ENCODE measurements at places on chromosomes 1 and 21.

DNA sequence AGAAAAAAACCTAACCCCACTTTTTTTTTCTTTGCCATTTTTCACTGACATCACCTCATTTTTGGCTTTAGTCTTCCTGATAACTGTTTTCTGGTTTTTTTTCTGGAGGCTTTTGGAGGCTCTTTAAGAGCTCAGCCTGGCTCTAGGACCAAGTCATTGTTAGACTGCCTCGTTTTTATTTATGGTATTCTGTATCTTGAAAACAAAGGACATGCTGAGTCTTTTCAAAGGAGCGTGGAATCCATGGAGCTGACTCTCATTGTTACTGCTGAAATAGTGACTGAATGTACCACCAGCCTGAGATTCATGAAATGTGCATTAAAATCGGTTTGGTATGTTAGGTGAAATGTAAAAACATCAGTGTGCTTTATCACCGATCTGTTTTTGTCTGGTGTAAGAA is 28.0 kb downstream of the RASAL2 start:
- DNase-seq = no peak

GRCh38 chr21:42164064-42164789 is 54.7 kb upstream of the ABCG1 start:
- DNase-seq = no peak

GRCh38 chr1:184933944-184934343 is 40.4 kb downstream of the NIBAN1 start:
- DNase-seq = no peak

GRCh38 chr1:156860113-156860627 is 495 bp upstream of the NTRK1 start:
- DNase-seq = peak; percentile 46

DNA sequence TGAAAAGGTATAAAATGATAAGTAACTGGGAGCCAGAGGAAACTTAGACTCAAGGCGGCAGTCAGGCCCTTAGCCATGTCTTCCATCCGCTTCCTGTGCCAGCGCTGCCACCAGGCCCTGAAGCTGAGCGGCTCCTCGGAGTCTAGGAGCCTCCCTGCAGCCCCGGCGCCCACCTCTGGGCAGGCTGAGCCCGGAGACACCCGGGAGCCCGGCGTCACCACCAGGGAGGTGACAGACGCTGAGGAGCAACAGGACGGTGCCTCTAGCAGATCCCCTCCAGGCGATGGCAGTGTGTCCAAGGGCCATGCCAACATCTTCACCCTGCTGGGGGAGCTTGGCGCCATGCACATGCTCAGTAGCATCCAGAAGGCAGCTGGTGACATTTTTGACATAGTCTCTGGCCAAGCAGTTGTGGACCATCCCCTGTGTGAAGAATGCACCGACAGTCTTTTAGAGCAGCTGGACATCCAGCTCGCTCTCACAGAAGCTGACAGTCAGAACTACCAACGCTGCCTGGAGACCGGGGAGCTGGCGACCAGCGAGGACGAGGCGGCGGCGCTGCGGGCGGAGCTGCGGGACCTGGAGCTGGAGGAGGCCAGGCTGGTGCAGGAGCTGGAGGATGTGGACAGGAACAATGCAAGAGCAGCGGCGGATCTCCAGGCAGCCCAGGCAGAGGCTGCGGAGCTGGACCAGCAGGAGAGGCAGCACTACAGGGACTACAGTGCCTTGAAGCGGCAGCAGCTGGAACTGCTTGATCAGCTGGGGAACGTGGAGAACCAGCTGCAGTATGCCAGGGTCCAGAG is at the start of gene BECN2:
Gene BECN2, plus strand, starts transcription at position 76 of the 803 bp plus-strand sequence. Its CDS starts 0 bp downstream, at position 76.
- DNase-seq = no peak

DNA sequence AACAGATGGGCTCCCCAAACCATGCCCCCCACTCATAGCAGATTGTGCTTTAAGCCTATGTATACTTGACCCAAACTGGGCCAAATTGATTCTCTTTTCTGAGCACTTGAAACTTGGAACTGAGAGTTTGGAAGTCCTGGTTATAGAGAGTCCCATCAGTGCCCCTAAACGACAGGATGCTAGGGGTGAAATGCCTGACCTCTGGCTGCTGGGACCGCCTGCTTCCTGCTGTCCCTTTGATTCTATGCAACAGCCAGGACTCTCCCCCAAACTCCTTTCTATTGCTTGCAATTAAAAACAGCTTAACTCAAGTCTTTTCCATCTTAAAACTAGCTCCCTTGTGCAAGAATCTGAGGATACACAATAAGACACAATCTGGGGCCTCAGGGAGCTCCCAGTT is 4.7 kb downstream of the C1orf210 start:
- DNase-seq = no peak

- DNase-seq = peak; percentile 35
These were observed 739.7 kb downstream of the LTN1 start for GRCh38 chr21:28252928-28253327.

DNA sequence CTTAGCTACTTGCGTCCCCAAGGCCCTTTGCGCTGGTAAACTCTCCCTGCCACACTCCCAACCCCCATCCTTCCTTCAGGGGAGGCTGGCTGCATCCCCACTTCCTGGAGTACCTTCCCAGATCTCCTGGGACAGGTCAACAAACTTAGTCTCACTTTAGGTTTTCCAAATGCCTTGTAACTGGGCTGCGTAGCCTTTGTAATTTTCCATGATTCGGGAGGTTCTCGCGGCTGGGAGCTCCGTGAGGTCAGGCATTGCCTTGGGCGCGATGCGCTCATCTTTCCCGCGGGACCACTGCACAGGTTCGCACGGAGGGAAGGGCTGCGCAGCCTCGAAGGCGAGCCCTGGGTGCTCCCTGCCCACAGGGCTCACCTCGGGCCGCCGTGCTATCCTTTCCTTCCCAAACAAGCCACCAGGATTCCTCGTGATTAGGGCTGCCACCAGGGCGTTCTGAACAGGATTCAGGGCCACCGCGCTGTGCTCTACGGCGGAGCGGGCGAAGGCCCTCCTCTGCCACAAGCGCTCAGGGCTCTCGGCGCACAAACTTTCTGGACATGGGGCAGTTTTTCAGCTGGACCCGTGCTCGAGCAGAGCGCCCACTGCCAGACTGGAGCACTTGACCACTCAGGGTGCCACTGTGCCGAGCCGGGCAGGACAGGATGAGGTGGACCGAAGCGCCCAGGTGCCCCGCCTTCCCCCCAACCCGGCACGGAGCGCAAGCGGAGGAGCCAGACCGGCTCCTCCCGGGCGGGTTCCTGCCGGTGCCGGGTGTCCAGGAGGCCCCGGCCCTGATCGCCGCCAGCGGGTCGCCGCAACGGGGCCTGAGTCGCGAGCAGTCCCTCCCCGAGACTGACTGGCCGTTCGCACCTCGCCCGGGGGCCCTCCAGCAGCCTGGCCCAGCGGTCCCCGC is 1.1 kb downstream of the TMPRSS2 start:
- DNase-seq = no peak

GRCh38 chr21:44955798-44956175 is 16.0 kb downstream of the SLX9 start:
- DNase-seq = no peak

DNA sequence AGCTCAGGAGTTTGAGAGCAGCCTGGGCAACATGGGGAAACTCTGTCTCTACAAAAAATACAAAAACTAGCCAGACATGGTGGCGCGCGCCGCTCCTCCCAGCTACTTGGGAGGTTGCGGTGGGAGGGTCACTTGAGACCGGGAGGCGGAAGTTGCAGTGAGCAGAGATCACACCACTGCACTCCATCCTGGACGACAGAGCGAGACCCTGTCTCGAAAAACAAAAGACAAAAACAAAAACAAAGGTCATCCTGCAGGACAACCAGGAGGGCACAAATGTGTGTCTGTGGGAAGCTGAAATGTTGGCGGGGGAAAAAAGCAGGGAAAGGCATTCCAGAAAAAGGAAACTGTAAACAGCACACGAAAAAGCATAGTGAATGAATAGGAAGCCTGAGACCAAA is 104.1 kb upstream of the HNRNPU start:
- no peak for DNase-seq

DNA sequence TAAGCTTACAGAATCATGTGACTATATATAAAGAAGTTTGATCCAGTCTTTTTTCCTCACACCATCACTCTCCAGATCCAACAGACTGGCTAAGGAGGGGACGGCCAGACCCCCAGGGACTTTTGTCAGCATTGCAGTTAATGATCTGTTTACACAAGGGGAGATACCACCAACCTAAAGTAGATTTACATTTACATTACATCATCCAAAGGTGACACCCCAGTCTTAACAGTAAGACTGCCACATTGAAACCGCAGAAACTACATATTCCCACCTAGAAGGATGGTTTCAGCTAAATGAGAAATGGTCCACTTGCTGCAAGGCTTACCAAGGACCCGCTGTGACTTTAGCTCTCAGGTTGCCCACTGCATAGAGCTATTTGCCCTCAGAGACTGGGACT is 3.4 kb downstream of the RCAN1 start:
- no peak for DNase-seq

DNA sequence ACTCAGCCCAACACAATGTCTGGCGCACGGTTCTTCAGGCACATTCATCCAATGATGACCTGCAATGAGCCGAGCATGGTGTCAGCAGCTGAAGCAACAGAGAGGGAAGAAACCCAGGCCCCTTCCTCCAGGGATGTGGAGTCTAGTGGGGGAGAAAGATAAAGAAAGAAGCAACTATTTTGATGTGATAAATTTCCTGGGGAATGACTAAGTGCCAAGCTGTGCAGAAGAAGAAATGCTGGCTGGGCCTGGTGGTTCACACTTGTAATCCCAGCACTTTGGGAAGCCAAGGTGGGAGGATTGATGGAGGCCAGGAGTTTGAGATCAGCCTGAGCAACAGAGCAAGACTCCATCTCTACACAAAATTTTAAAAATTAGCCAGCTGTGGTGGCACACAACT is 561.8 kb downstream of the KIF26B start:
- peak; percentile 6 for DNase-seq

- peak; percentile 50 for DNase-seq
These were observed 6.9 kb downstream of the PINK1 start for GRCh38 chr1:20640183-20640597.

DNA sequence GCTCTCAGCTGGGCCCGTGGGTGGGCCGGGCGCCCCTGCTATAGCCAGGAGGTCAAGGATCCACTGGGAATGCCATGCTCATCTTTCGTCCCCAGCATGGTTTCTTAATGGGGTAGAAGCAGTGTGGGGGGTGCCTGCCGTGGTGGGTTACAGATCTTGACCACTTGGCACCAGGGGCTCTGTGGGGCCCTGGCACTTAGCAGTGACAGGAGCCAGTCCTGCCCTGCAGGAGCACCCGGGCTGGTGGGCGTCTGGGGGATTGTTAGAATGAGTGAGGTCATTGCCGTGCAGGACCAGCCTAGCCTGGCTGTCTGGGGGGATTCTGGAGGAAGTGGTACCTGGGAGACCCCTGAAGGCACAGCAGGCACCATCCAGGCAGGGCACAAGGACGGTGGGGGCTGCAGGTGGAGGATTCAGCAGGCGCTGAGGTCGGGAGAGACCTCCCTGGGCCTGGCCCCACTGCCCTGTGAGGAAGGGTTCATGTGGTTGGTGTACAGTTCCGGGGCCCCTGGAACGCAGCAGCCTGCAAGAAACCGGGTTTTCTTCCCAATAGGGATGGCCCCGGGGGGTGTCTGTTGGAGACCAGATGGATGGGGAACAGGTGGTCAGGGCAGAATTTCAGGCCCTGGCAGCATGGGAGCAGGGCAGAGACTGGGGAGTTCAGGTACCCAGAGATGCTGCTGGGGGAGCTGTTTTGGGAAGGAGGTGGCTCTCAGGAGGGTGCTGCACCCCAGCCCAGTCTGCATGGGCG is 4.8 kb downstream of the AIRE start:
- DNase-seq = no peak

- peak; percentile 58 for DNase-seq
These were observed 90.0 kb downstream of the GRIK1 start for GRCh38 chr21:29849735-29850176.

GRCh38 chr1:53346814-53347176 is 18.9 kb upstream of the LRP8 start:
- DNase-seq = no peak

DNA sequence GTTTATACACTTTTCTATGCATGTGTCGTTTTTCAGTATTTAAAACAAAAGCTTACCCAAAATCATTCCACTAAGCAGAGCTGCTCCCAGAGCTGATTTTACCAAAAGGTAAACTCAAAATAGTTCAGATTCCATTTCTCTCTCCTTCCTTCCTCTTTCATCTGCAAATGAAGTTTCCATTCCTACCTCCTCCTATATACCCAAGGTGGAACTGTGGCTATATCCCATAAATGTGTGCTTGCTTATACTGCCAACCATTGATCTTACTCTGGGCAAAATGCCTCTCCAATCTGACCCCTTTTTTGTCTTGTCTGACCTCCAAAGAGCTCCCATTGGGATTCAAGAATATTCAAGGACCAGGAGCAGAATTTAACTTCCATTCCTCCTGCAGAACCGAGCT is 9.5 kb downstream of the OLFML2B start:
- no peak for DNase-seq

GRCh38 chr1:52238887-52239707 is 97.2 kb downstream of the ZFYVE9 start:
- DNase-seq = peak; percentile 15

GRCh38 chr1:181344091-181344490 is 139.2 kb upstream of the CACNA1E start:
- DNase-seq = no peak

DNA sequence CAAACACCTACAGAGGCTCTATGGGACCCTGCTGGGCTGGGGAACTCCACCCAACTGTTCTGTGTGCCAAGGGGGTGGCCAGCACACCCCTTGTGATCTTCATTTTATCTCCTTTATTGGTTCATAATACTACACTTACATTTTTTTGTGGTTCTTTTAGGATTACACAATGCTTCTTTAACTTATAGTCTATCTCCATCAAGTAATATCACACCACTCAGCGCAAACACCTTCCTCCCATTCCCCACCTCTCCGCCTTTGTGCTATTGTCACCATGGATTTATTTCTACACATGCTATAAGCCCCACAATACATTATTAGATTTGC is 15.9 kb downstream of the EFNA3 start:
- no peak for DNase-seq

- no peak for DNase-seq
These were observed 45.2 kb upstream of the DPT start for GRCh38 chr1:168774241-168774640.

DNA sequence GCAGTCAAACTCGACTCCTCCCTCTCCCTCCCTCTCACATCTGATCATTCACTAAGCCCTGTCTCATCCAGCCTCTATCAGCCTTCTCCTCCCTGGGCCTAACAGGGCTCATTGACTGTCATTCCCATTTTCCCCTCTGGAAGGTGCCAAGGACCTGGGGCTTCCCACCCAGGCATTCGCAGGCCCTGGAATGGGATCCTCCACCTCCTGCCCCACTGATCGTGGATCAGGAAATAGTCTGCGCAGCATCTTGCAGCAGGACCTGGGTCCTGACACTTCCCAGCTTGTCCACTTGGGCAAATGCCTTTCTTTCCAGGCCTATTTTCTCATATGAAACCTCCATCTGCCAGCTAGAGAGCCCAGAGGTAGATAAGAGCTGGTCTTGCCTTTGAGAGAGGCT is 71.2 kb upstream of the ZC3H12A start:
- DNase-seq = no peak

- DNase-seq = no peak
These were observed 35.3 kb upstream of the CACYBP start for GRCh38 chr1:174964261-174964971.

DNA sequence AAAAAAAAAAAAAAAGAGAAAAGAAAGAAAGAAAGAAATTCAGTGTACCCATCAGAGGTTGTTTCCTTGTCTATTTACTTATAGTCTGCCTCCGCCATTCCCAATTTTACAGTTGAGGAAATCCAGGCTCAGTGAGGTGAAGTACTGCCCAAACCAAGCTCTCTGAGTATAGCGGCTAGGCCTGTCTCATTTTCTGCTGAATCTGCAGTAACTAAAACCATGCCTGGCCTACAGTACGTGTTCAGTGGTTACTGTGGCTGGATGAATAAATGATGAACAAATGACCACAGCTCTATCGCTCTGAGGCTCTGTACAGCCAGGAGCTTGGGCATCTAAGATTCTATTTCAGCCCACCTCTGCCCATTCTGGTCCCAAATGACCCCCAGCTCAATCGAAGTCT is 24.3 kb downstream of the RAP1GAP start:
- DNase-seq = no peak
